H7 (cell line): ENCODE measurements at places on chromosomes 1 and 21. TPM values are rescaled to one million over a fixed set of nuclear protein-coding genes. Genes with fewer than 3 reads are reported as not detected.

Gene NFASC
- total RNA-seq, result 22.4 and 23.6 TPM in 2 replicates

Gene AMY1B
- total RNA-seq, result not detected in 2 replicates

Gene OR14K1
- not detected in 2 replicates for total RNA-seq

Gene LENEP
- 0.21 and 1.00 TPM in 2 replicates for total RNA-seq

Gene OR10J1
- not detected in 2 replicates for total RNA-seq

Gene GBP3
- not detected in 2 replicates for total RNA-seq

Gene ATP5PO
- total RNA-seq, result 229 and 244 TPM in 2 replicates

Gene PGBD2
- 3.4 and 3.6 TPM in 2 replicates for total RNA-seq

Gene CTSK
- 170 and 277 TPM in 2 replicates for total RNA-seq

Gene PIK3R3
- total RNA-seq, result 5.7 and 7.0 TPM in 2 replicates

Gene VPS45
- 49.7 and 54.0 TPM in 2 replicates for total RNA-seq

Gene IL10RB
- 5.0 and 6.7 TPM in 2 replicates for total RNA-seq

Gene OVAAL
- total RNA-seq, result not detected in 2 replicates

Gene HMCN1
- total RNA-seq, result 5.7 and 7.3 TPM in 2 replicates

Gene OPRD1
- total RNA-seq, result 0.52 and 0.81 TPM in 2 replicates

Gene HSD3B1
- total RNA-seq, result not detected in 2 replicates

Gene SPATA21
- 0.07 TPM in 1 of 2 replicates, not detected in the other for total RNA-seq

Gene C1orf198
- total RNA-seq, result 38.6 and 52.0 TPM in 2 replicates

Gene PLA2G2A
- 0.44 TPM in 1 of 2 replicates, not detected in the other for total RNA-seq

Gene OLIG2
- total RNA-seq, result 0.17 and 0.67 TPM in 2 replicates
